ENCODE measurements at places on chromosomes 5 and 9.

DNA sequence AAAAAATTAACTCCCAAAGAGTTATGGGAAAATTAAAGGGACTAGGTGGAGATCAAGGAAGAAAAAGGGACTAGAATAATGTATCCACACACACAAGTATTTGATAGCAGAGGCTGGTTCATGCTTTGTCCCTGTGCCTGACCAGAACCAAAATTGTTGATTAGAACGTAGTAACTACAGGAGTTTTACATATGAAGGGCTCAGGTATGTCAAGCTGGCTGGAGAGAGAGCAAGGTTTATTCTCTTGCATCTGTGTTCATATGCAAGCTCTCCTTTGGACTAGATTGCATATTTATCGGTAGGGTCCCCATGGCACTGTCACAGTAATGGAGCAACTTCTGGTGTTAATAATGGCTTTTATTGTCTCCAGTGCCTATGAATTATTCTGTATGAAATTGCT lies 239.9 kb upstream of the TRPM3 start:
- no peak for DNase-seq

DNA sequence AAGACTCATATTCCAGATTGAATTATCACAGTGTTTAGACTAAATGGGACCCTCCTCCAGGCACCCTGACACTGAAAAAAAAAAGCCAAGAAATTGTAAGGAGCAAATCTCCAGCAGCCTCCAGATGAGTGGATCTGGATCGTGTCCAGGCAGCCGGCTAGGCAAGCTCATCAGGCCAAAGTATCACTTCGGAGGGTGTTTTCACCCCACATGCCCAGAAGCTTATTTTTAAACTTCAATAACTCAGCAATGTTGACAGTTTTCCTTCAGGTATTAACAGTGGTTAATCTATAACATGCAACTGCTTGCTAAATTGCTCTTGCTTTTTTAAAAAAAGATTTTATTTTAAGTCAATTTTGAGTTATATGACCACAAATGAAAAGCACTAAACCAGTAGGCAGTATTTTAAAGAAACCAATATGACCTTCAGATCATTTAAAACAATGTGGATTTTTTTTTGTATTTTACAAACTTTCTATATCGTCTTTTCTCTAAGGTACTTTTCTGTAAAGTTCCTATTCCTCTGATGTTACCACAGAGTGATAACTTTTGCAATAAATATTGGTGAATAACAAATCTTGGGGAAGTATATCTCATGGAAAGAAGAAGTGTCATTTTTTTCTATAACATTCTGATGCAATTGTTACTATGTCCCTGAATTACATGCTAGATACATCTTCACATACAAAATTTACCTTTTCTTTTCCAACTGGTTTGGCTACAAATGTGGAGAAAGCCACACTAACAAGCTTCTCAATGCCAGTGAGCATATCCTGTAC lies 30.7 kb downstream of the ACOT12 start:
- no peak for DNase-seq

DNA sequence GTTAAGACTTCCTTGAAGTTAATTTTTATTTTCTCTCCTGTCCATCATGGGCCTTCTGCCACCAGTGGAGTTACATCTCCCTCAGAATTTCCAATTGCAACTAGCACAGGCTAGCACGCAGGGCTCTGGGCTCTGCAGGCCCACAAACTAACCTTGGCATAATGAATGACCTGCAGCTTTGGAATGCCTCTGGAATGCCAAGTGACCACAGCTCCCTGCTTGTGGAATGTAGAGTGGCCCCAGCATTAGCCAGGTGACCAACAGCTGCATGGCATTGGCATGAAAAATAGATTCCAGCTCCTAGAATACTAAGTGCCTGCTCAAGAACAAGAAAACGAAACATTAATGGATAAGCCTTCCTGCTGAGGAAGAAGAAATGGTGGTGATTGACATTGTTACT lies 726.1 kb downstream of the BRINP1 start:
- DNase-seq: no peak

DNA sequence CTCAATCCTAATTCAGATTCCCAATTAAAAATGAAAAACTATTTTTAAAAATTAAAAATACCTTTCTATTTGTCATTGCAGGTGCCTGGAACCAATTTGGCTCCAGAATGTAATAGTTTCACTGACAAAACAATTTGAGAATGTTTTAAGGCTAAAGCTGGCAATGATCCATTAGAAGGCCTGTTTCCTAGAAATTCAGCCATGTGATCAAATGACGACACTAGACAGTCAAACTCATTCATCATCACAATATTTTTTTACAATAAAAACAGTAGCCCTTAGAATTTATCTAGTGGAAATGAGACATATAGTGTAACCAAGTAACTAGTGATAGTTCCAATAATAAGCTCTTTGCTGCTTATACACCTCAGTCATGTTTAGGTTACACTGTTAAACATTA lies 75.4 kb upstream of the MAP3K1 start:
- DNase-seq: no peak

DNA sequence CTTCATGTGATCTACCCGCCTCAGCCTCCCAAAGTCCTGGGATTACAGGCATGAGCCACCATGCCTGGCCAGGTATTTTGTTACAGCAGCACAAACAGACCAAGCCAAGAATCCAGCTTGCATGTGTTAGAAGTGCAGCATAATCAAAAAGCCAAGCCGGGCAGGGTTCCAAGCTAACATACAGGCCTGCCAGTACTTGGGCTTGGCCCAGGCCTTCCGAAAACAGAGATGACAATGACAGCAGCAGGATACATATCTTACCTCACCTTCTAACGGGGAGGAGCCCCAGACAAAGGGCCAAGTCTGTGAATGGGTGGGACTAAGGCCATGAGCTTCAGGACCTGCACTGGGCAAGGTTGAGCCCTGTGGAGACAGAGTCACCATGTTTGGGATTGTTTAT lies 91.4 kb upstream of the ZNF462 start:
- no peak for DNase-seq

GRCh38 chr9:4939118-4939561 lies 45.9 kb upstream of the JAK2 start:
- DNase-seq: no peak

DNA sequence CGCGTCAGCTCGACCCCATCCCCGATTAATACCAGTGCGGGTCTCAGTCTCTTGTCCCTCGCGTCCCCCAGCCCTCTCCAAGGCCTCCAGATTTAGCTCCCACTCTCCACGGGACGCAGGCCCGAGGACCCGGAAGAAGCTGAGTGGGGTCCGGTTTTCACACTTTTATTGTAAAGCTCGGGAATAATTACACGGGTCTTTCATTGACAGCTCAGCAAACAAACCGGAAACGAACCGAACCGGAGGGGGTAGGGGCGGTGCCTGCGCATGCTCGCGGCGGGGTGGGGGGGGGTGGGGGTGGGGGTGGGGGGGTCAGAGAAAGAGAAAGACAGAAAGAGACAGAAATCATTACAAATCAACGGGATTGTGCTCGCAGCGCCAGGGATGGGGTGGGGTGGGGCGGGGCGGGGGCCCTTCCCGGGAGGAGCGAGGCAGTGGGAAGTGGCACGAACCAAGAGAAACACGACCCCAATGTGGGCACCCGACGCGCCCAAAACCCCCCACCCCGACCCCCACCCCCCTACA lies 27.9 kb downstream of the PCDH1 start:
- no peak for DNase-seq

All from stimulated activated CD4-positive, alpha-beta T cell treated with anti-CD3 and anti-CD28 coated beads, TNF-alpha, amount 100 ng/mL, for 48 hours (primary cell).